Adipose tissue (tissue), 3 donors: ENCODE measurements at places on chromosomes 2 and 18. TPM values are rescaled to one million over a fixed set of nuclear protein-coding genes. Genes with fewer than 3 reads are reported as not detected.

CCDC74A gene
- 1.7 TPM for polyA plus RNA-seq

ANKRD62 gene
- polyA plus RNA-seq, result not detected

ZSWIM2 gene
- 0.34 TPM for polyA plus RNA-seq

GLB1L gene
- 12.9 TPM for polyA plus RNA-seq

TSPYL6 gene
- not detected for polyA plus RNA-seq

EPAS1 gene
- polyA plus RNA-seq, result 314 TPM

CCDC74B gene
- 1.1 TPM for polyA plus RNA-seq

TEX261 gene
- polyA plus RNA-seq, result 45.3 TPM

C2orf81 gene
- polyA plus RNA-seq, result 2.4 TPM

DNAJC5G gene
- polyA plus RNA-seq, result 0.07 TPM

ALPI gene
- polyA plus RNA-seq, result not detected

SALL3 gene
- polyA plus RNA-seq, result 0.03 TPM

SOWAHC gene
- 5.3 TPM for polyA plus RNA-seq

MRPS9 gene
- polyA plus RNA-seq, result 19.0 TPM

MFSD2B gene
- polyA plus RNA-seq, result 0.18 TPM

PLA2R1 gene
- 0.48 TPM for polyA plus RNA-seq

GPBAR1 gene
- 29.4 TPM for polyA plus RNA-seq

CCDC141 gene
- polyA plus RNA-seq, result 0.54 TPM

FKBP7 gene
- 16.1 TPM for polyA plus RNA-seq

GREB1L gene
- 0.21 TPM for polyA plus RNA-seq

DLGAP1 gene
- polyA plus RNA-seq, result 0.09 TPM
